Daoy (cell line): ENCODE measurements at places on chromosomes 16 and 17. TPM values are rescaled to one million over a fixed set of nuclear protein-coding genes. Genes with fewer than 3 reads are reported as not detected.

DNA sequence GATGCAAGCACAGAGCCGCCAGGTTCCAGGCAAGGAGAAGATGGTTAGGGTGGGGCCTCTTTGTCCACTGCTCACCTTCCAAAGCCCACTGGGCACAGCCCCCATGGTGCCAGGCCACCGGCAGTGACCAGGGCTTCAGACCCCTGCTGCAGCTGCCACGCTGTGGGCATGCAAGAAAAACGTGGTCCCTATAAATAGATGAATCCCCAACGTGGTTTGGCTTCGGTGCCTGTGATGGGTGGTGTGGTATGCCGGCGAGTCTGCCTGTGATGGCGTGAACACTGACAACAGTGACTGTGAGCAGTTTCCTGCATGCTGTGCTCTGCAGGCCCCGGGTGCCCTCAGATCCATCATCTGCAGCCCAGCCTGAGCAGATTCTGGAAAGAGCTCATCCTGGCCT lies 36.6 kb downstream of the RAB11FIP4 start:
- DNase-seq: no peak

The CEP295NL gene
- 1.0 TPM in 1 of 2 replicates, not detected in the other for total RNA-seq

The KRTAP4-9 gene
- not detected in 2 replicates for total RNA-seq

GRCh38 chr17:83052241-83052564 lies 27.2 kb upstream of the METRNL start:
- no peak for DNase-seq

DNA sequence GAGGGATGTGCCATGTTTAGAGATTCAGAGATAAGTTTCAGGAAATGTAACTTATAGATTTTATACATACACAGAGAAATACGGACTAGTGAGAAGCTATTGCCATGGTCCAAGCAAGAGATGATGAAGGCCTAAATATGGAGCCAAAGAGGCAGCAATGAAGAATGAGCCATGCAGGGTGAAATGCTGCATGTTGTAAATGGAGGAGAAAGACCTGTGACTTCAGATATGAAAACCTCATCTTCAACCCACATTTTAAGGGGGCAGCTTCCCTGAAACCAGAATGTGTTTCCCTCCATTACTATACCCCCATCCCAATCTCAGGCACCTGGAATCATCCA lies 2.9 kb downstream of the CCL2 start:
- peak; percentile 59 for DNase-seq
